Jurkat, Clone E6-1 (cell line): ENCODE measurements at places on chromosomes 12 and 14.
A peak's percentile ranks its signal among the peaks of the same experiment; 100 is the strongest.

DNA sequence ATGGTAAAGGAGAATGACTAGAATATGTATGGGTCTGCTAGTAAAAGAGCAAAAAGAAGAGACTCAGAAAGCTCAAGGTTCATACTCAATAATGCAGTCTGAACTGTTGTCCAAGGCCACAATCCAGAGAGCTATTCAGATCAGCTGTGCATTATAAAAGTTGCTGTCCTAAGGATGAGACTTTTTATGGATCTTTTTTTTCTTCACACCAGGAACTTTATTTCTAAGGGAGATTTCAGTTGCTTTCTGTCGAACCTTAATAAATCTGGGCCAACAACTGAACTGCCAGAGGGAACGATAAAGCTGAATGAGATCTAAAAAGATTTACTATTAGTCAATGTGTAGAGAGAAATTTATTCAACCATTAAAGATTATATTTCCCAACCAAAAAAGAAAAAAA is 948.3 kb upstream of the NOVA1 start:
- DNase-seq, result no peak

DNA sequence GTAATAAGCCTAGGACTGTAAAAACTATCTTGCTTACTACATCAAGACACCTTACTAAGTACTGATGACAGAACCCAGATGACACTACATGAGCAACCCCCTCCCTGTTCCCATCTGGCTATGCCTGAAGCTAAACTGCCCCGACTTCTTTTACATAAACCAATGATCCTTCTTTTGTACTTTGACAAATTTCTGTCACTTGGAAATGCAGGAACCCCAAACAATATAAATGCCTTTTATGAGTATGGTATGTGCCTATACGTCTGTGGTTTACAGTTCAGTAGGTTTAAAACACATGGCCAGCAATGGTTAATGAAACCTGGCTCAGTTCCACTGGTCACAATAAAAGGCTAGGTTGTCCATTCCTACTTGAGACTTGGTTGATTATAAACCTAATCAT is 6.1 kb downstream of the SYCP3 start:
- DNase-seq, result no peak

GRCh38 chr12:118098911-118099671 is 4.7 kb downstream of the VSIG10 start:
- DNase-seq, result no peak

DNA sequence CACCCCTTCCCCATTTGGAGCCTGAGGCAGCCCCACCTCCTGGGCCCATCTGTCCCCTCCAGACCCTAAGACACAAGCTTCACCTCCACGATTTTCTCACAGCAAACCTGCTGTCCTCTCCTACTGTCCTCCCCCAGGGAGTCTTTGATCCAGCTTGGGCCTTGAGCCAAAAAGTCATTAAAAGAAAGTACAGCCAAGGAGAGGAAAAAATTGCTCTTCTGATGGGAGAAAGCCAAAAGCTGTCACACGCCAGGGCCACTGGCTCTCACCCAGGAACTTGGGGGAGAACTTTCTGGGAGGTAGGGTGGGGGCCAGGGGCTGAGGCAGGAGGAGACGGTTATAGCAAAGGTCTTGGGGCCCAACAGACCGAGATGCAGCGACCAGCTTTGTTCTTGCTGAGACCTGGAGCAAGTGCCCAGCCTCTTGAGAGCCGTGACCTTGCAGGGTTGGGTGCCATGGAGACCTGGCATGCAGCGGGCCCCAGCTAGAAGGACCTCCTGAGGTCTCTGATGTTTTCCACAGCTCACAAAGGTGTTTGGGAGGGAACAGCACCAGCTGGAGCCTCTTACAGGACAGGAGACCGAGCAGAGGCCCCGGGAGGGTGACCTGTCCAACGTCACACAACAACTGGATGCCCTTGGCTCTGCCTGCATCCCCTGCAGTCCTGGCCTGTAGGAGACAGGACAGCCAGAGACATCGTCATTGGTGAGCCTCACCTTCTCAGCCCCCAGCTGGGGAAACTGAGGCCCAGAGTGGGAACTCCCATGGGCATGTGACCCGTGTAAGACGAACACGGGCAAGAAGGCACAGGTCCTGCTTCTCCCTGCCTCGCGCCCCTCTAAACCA is 124.5 kb downstream of the CALM1 start:
- no peak for DNase-seq

- no peak for DNase-seq
Measured at GRCh38 chr14:96735526-96735925, 61.7 kb upstream of the VRK1 start.

GRCh38 chr12:118136559-118137003 is 657 bp downstream of the PEBP1 start:
- DNase-seq, result no peak

DNA sequence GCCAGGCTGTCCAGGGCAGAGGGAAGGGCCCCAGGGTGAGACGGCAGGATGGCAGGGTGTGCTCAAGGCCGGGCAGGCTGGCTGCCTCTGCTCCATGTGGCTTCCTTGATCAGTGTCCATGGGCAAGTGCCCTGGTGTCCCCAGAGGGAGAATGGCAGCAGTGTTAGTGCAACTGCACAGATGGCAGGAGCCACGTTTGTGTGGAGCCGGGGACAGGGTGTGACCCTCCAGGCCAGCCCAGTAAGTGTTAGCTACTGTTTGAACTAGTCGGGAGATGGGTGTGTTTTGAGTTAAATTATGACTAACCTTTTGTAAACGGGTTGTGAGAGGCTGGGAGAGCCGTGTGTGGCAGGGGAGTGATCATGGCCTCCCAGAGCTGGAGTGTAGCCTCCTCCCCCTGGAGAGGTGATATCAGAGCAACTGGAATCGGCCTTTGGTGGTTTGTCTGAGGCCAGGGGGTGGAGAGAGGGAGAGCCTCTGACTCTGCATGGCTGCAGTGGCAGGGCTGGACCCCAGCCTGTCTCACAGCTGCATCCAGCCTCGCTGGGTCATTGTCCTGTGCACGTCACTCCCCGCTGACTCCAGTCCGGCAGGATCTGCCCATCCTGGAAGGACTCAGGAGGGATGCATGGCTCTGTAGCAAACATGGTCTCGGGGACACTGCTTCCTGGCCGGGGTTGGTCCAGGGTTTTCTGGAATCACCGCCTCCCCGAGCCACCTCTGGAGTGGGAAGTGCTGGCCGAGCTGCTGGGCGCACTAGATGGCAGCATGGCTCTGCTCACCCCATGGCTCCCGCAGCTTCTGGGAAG is 27.8 kb downstream of the AACS start:
- no peak for DNase-seq

GRCh38 chr14:72948481-72949138 is 22.3 kb downstream of the DCAF4 start:
- DNase-seq, result peak; percentile 58

DNA sequence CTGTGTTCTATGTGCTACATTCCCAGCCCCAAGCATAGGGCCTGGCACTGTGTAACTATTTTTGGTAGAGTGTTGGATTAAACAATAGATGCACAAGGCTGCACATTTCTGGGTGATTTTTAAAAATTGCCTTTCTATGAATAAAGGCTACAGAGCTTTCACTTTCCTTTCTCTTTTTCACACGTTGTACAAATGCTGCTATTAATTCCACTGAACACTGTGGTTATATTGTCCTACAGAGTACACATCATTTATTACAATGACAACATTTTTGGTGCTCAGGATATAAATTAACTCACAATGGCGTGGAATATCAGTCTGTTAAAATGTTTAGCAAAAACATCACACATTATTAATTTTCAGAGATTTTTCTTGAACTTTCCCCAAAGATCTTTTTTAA is 3.6 kb upstream of the EML1 start:
- DNase-seq, result no peak

DNA sequence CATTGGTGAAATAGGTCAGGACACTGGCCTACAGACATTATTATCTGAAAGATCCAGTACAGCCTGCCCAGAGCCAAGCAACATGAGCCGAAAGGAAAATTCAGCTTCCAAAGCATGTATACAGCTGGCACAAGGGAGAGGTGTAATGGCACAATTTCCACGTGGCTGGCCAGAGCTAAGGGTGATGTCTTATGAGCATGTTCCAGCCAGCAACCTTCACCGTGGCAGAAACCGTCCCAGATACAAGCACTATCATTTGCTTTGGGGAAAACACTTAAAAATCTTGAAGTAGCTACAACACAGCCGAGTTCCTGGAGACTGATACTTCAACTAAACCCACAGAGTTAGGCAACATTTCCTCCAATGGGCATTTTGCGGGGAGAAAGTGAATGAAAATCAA is 44.5 kb downstream of the CORO1C start:
- no peak for DNase-seq

GRCh38 chr12:52444647-52445595 is 7.0 kb downstream of the KRT6B start:
- DNase-seq, result no peak

DNA sequence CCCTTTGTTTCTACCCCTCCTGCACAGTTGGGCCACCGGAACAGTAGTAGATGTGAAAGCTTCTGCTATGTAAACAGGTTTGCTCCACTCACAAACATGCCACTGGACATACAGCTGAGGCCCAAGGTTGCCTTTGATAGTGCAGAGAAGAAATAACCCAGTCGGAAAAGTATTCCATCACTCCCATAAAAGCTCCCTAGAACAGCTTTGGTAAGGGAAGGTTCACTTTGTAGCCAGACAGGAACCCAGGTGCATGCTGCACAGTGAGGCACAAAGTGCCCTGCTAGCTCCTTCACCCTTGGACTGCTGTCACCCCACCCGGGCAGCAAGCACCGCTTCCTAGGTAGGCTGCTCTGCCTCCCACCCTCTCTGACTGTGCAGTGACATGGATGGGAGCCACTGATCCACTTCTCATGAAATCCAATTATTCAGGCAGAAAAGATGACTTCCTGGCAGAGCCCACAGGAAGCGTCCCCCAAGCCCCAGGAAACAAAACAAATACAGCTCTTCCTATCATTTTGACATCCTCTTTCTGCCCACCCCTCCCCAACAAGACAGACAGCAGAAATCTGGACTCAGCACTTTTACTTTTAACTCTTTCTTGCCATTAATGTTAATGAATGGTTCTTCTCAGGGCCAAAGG is 100.2 kb downstream of the SRGAP1 start:
- no peak for DNase-seq

GRCh38 chr14:53620317-53620716 is 336.3 kb downstream of the BMP4 start:
- DNase-seq, result no peak

DNA sequence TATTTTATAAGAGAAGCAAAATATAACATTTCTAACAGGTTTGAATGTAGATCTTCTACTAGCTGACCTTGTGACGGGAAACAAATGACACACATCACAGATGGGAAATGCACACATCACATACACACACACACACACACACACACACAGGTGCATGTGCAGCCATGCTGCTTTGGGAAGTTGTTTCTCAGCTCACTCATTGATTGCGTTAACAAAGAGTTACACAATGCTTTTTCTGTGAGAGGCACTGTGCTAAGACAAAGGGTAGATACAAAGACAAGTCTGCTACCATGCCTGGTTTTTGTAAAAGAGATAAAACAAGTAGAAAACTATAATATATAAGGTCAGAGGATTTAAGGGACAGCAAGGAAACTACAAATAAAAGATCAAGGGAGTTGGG is 1.3 kb upstream of the NR1H4 start:
- DNase-seq, result no peak

DNA sequence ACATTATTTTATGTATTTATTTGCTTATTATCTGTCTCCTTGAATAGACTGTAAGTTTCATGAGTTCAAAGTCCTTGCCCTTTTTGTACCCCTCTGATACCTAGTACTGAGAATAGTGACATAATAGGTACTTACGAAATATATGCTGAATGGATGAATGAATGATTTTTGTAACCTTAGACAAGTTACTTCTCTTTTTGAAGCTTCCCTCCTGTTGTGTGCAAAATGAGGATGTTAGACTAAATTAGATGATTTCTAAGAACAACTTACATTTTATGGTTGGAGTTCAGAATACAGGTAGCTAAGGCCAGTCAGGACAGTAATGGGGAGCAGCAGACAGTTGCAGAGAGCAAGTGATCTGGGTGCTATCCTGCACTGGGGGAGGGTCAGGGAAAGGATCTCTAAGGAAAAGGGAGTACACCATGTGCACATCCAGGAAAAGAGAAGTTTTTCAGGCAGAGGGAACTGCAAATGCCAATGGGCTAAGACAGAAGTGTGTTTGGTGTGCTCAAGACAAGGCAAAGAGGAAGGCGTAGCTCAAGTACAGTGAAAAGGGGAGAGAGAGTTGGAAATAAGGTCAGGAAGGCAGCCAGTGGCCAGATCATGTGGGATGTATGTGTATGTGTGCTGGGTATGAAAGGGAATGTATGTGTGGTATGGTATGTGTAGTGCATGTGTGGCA is 59.4 kb upstream of the AMIGO2 start:
- DNase-seq, result no peak

GRCh38 chr12:8156845-8157244 is at the start of gene ZNF705A:
ZNF705A (plus strand) TSS chr12:8157015; CDS start chr12:8172626, 15,611 bp downstream.
- DNase-seq, result no peak

- DNase-seq, result peak; percentile 29
Measured at GRCh38 chr12:10722502-10722904, 620 bp downstream of the YBX3 start.

- no peak for DNase-seq
Measured at GRCh38 chr12:42484996-42485395, 104.5 kb downstream of the PRICKLE1 start.

- DNase-seq, result no peak
Measured at GRCh38 chr12:57451233-57451778, 3.8 kb upstream of the INHBE start.

DNA sequence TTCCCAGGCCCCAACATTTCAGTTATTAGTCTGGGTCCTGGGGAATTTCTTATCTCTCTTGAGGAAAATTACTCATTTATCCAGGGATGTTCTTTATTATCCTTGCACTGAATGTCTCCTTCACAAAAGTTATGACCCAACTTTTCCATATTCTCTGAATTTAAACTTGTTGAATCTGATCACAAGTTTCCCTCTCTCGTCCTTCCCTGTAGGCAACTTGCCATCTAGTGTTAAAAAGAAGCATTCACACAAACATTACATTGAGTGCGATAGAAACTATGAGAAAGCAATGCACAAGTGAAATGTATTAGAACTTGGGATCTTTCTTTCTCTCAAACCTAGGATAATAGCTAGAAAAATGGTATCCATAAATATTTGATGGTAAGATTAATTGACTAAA is 608.4 kb downstream of the FSCB start:
- peak; percentile 3 for DNase-seq

GRCh38 chr12:71061451-71061850 is 96.3 kb downstream of the TSPAN8 start:
- no peak for DNase-seq

DNA sequence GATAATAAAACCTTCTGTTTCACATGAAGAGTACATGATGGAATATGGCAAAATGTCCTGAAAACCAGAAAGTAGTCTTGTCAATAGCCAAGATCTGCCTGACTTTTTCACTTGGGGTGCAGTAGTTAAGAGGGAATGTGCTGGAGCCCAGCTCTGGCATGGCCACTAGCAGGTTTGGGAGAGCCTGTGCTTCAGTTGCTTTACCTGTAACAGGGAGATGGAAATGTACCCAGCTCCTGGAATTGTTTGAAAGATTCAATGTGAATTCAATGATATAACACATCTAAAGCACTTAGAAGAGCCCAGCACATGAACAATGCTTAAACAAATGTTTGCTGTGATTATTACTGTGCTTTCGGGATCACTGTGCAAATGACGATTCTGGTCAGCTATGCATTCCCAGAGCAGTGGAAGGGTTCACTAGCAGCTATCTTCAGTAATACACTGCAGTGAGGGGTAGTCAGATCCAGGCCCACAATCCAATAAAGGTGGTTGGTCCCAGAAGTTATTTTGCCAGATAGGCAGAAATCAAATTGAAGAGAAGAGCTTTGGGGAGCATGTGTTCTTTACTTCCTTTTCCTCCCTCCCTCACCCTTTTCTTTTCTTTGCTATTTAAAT is 224.9 kb downstream of the APAF1 start:
- DNase-seq, result no peak

- DNase-seq, result no peak
Measured at GRCh38 chr12:111598637-111599452, at the start of gene ATXN2. ATXN2 (minus strand) TSS chr12:111599315; CDS start chr12:111599034, 281 bp downstream.

- DNase-seq, result no peak
Measured at GRCh38 chr14:95540236-95540855, 5.5 kb downstream of the GLRX5 start.
